NCI-H510A (cell line): ENCODE measurements at places on chromosomes 16 and 17.
A peak's percentile ranks its signal among the peaks of the same experiment; 100 is the strongest.

DNA sequence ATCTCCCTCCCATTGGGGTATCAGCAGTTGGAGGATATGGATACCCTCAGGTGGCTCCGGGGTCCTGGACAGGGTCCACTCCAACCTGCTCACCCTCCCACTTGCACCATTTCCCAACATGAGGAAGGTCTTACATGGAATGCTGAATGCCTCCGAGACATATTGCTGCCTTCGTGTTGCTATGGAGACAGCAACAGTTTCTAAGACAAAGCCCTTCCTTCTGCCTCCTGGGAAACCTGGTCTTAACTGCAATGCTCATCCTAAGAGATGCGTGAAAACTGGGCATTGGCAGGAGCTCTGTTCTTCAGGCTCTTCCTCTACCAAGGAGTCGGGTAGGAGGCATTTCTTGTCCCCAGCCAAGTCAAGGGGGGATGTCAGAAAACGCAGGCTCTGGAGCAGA lies 45.2 kb downstream of the ST3GAL2 start:
- DNase-seq, result no peak

DNA sequence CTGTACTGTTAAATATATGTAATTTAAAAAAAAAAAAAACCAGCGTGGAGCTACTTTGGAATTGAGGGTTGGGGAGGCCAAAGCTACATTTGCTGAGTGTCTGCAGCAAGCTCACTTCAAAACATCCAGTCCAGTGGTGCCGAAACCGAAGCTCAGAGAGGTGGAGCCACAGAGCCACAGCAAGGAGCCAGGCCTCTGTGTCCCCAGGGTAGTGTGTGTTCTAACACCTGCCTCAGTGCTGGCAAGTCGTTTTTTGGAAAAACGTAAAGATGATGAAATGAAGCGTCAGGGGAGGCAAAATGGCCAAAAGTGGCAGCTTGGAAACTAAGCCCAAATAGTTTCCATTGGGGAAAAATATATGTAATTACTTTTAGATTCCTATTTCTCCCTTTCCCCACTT lies 36.1 kb upstream of the MRC2 start:
- no peak for DNase-seq

DNA sequence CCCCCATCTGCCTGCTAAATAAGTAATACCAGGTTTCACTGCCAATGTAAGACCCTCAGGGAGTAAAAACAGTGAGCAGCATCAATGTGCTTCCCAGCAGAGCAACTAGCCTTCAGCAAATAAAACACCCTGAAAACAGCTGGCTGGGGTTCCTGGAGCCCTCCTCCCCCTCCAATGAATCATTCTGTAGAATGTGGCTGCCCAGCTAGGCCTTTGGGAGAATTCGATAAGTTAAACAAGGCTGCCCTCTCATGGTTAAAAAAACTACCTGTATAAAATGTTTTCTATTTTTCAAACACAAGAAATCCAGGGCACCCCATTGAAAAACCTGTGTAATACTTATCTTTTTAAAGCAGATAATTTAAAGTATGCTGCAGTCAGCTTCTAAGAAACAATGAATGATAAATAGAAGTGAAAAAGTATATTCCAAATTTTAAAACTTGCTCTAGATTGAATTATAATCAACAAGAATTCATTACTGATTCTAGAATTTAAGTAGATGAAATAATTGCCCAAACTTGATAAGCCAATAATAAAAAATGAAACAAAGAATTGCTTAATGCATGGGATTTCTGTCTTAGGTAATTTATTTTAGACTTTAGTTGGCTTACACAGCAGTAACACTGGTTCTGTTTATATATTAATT lies 9.4 kb upstream of the TOM1L1 start:
- DNase-seq, result peak; percentile 19

GRCh38 chr16:12951392-12951791 lies 50.0 kb downstream of the SHISA9 start:
- no peak for DNase-seq

- peak; percentile 72 for DNase-seq
These were observed 78.8 kb downstream of the WIPI1 start for GRCh38 chr17:68378268-68379176.

GRCh38 chr17:65434251-65434650 lies 127.2 kb downstream of the AXIN2 start:
- no peak for DNase-seq

DNA sequence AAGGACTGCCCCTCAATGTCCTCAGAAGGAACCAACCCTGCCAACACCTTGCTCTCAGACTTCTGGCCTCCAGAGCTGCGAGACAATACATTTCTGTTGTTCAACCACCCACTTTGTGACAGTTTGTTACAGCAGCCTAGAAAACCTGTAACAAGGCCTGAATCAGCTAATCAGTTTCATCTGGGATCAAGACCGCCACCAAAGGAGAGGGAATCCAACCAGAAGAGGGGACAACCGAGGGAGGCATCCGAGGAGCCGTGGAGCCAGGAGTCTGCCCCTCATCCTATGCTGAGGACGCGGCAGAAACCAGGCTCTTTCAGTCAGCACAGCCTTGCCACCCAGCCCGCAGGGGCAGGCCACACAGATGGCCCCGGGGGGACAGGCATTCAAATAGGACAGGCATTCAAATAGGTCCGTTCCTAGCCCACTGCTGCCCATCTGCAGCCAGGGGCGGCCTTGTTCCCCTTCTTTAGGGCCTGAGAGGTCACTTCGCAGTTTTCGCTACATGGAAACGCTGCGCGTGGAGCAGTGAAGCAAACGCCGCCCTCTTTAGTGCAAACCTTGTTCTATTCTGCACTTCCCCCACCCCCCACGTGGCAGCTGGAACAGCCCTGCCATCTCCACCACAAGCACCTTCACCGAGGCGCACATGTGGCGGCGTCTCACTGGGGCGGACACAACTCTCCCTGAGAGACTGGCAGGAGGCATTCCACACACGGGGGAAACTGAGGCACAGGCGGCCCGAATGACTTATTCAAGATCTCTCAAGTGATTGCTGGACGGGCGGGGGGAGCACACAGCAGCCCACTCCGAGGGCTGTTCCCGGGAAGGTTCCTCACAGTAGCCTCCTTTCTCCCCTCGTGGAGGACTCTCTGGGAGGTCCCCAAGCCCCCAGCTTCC lies 26.7 kb downstream of the FA2H start:
- no peak for DNase-seq

GRCh38 chr16:31145398-31145990 lies 4.4 kb downstream of the PRSS36 start:
- DNase-seq, result peak; percentile 66

- no peak for DNase-seq
These were observed 35.3 kb downstream of the MRTFB start for GRCh38 chr16:14106457-14106856.

- no peak for DNase-seq
These were observed 5.0 kb upstream of the STH start for GRCh38 chr17:45993962-45994627.

GRCh38 chr16:53415504-53415903 lies 18.8 kb upstream of the RBL2 start:
- no peak for DNase-seq

DNA sequence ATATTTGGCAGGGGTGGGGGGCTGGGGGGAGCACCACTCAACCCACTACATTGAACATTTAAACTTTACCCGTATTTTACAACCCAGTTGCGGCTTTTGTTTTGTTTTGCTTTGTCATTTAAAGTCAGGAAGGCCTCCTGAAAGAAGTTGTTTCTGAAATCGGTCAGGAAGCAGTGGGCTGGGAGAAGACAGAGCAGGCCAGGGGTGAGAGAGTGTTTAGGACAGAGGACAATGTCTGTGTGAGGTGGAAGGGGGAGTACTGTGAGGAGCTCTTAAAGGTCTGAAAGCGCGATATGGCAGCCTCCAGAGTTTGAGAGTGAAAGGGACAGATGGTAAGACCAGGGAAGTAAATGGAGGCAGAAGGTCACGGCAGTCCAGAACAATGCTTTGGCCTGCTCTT lies 6.1 kb upstream of the WFIKKN2 start:
- no peak for DNase-seq

GRCh38 chr17:8467527-8467926 lies 31.8 kb downstream of the NDEL1 start:
- DNase-seq, result no peak

DNA sequence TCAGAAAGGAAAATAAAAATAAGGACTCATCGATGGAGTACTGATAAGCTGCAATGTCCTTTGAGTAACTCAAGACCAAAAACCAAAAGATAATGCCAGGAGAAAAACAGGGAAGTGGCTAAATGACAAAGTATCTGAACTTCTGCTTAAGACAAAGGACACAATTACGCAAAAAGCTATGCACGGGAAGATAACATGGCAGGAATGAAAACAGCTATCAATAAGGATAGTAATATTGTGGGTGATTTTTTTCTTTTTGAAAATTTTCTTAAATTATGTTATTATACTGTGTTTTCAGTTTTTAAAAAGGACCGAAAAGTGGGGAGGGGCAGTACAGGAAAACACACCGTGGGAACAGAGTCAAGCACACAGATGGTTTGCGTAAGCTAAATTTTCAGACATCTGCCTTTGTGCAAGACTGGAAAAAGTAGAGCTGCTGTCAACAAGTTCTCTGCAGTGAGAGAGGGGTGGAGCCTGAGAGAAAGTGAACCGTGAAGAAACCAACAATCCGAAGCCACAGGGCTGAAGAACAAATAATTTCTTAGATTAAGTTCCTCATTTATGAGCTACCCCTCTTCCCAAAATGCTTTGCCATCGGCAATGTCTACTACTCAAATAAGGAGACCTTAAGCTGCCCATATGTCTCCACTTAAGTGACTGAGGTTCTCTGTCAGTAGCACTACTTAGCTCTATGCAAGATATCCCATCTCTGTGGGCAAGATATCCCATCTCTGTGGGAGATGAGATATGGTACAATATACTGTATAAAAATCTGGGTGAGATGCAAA lies 99.9 kb upstream of the CORO6 start:
- DNase-seq, result peak; percentile 45

DNA sequence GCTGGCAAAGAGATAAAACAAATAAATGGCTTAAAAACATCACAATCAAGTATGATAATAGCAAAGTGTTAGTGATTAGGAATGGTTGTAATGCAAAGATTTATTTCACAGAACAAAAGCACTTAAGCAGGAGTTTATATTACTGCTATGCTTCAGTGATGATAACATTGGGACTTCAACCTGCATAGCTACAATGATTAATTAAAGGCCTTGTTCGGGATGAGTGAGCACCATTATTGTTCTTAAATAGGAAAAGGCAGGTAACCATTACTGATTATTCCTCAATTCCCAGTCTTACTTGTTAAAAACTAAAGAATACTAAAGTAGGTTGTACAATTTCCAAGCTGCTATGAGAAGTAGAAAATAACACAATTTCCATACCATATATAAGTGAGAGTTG lies 1247.5 kb upstream of the CDH8 start:
- DNase-seq, result no peak
